ENCODE measurements at places on chromosomes 2 and 18.

GRCh38 chr2:98489971-98490962, 45.6 kb downstream of the INPP4A start:
- DNase-seq, result no peak

DNA sequence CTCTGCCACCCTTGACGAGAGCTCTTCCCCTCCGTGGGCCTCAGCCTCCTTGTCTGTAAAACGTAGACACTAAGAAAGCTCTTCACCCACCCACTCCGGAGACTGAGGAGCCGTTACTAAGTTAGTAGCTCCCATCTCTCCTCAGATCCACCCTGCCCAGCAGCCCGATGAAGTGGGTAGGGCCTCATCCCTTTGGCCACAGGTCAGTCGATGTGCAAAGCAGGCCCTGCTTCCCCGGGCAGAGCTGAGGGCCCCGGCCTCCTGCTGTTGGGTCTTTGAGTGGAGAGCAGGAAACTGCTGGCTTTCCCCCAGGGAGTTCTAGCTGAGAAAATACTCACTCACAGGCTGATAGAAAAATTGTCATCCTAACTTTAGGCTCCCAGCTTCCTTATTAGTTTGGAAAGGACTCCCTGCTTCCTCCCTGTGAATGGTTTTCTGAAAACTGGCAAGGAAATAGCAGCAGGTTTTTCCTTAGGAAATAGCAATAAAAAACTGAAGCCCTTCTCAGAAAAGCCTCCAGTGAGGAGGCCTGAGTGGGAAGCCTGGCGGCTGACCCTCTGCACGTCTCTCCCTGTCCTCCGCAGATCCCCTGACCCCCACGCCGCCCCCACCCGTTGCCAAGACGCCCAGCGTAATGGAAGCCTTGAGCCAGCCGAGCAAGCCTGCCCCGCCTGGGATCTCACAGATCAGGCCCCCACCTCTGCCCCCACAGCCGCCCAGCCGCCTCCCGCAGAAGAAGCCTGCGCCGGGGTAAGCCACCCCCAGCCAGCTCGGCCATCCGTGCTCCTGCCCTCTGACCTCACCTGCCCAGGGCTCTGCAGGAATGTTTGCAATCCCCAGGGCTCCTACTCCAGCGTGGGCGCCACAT, 30.2 kb downstream of the ITGB1BP1 start:
- DNase-seq, result no peak

DNA sequence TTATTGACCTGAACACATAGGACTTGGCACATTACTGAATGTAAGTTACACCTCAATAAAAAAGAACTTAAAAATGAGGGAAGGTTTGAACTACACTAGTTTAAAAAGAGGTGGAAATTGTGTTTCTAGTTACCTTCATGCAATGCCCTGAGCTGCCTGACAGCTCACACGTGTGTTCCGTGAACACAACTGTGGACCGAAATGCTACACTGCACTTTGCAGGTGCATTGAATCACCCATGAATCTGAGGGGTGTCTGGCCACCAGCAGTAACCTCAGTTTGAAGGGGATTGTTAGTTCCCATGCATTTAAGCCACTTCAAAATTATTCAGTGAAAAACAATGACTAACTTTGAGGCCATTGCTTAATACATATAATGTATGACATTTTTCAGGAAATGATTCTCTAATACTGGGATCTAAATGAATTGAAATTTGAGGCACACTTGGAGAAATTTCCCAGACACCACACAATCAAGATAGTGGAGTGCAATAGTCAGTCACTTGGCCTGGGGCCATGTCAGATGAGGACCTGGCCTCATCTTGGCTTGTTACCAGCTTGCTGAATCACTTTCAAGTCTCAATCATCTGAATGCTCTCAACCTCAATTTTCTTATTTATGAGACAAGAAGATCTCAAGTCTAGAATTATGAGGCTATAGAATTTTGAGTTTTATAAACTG, 59.3 kb downstream of the MYL12B start:
- peak; percentile 40 for DNase-seq

DNA sequence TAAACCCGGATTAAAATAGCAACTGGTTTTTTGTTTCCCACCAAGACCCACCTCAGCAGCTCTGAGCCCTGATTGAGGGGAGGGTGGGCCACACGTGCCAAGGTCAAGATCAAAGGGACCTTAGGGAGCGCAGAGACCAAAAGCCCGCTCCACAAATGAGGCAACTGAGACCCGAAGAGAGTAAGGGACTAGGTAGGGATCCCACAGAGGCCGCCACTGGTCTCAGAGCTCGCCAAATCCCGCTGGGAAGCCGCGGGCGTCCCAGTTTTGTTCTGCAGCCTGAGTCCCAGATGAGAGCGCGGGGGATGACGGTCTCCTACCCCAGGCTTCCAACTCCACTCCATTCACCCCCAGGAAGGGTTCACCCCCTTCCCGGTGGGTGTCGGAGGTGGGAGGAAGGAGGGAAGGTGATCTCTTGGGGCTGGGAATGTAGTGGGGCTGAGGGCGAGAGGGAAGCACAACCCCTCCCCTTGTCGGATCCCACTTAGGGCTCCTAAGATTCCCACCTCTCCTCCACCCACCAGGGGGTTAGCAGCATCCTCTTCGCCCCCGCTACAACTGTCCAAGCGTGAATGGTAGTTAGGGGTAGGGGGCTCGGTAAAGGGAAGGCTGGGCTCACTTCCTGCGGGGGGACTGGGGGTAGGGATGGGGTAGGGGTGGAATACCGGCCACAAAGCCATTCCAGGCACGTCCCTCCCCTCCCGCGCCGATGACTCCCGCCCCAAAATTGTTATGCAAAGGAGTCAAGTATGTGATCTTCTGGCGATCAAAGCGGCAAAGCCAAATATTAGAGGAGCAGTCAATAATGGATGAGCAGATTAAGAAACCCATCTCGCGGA, 7.3 kb upstream of the EN1 start:
- no peak for DNase-seq

- no peak for DNase-seq
Observed at GRCh38 chr2:197450465-197450864, 2.9 kb upstream of the COQ10B start.

DNA sequence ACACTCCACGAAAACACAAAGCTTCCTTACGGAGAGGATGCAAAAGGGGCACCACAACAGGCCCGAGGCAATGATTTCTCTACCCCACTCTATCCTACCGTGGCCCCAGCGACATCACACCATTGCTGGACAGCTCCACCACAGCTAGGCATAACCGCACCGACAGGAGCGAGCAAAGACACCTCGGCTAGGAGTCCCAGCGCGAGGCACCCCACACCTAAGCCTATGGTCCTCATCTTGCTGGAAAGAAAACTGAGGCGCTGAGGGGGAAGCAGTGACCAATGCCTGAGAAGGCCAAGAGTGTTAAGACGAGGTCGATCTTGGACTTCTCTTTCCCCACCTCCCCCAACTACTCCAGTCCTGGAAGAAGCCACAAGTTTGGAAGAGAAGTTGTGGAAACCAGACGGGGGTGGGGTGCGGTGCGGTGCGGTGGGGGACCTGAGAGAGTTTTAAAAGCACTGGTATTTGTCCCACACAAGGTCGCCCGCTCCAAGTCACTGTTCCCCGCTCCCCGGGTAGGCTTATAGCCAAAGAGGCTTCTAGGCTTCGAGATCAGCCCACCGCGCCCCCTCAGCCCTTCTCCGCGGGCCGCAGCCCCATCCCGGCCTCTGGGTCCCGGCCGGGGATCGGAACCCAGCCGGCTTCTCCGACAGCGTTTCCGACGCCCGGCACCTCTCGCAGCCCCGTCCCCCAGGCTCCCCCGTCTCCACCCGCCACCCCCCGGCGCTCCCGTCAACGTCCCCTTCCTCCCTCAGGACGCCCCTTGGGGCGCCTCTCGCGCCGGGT, 766 bp downstream of the PDE6D start:
- DNase-seq, result no peak

DNA sequence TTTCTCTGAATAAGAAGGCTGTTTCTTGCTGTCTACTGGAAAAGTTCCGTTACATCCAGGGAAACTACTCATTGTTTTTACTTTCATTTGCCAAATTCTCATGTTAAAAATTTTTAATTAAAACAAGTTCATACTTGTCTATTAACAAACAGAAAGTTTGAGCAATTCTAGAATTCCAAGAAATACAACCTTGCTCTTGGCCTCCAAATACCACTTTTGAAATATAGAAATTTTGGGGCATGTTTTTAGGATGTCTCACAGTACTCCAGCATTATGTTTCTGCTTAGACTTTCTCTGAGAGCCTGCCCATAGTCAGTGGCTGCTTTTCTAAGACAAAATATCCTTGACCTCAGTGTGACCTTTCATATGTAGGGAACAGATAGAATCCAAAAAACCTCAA, 228.7 kb upstream of the RND3 start:
- no peak for DNase-seq

DNA sequence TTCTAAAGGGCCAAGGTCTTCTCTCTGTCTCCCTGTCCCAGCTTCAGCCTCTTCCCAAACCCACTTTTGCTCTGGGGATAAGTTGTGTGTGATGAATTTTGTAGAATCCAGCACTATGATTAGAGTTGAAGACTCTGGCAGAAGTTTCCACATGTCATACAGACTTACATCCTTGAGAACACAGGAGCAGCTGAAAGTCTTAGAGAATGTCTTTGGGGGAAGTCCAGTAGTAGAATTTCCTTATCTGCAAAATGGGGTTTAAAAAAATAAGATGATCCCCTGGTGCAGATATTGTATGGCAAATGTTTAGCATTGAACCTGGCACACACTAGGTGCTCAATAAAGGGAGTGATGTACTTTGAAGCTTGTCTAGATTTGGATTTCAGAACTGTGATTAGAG, 65.2 kb downstream of the TMEM247 start:
- no peak for DNase-seq

GRCh38 chr2:23027396-23027795, 357.6 kb upstream of the KLHL29 start:
- DNase-seq, result no peak

DNA sequence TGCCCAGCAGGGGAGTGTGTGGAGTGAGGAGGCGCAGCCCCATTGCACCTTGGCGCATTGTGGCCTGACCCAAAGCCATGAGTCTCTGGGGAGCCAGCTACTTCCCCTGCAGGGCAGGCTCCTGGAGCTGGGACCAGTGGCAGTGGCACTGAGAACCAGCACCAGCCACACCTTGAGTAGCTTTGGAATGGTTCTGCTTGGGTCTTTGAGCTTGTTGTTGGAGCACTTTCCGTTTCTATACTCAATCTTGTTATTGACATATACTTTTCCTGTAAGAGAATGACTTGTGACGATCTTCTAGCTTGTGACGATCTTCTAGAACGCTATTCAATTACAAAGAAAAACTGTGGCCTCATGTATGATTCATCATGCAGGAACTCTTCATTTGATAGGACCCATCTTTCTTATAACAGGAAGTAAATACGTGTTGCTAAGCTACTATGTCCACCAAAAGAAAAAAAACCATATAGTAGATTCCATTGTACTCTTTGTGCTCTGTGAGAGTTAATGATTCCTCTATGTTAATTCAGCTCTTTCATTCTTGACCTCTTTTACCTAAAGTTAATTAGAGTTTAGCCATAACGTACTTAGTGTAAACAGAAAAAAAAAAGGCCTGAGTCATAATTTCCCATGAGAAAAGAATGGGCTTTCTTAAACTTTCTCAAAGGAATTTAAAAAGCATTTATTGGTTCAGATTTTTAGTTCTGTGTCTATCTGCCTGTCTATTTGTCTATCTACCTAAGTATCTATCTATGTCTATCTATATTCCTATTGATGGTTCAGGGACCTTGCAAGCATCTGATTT, 113.1 kb downstream of the GATA6 start:
- DNase-seq, result peak; percentile 18

DNA sequence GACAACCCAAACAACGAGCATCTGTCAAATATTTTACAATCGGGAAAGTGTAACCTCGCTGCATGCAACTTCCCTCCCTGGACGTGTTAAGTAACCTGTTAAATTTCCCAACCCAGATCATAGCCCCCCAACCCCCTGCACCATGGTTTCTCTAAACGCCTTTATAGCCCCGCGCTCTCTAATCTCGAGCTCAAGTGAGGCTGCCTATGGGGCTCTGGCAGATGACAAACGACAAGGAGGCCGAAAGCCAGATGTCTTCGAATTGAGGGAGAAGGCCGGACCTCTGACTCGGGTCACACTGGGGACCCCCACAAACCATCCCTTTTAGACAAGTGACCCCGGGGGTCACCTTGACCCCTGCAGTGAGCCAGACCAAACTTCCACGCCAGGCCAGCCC, 526 bp downstream of the COX7A2L start:
- DNase-seq, result no peak

- DNase-seq, result no peak
Observed at GRCh38 chr2:24797644-24798043, 4.4 kb downstream of the CENPO start.

GRCh38 chr2:37412231-37412630, 67.8 kb downstream of the QPCT start:
- DNase-seq, result no peak

DNA sequence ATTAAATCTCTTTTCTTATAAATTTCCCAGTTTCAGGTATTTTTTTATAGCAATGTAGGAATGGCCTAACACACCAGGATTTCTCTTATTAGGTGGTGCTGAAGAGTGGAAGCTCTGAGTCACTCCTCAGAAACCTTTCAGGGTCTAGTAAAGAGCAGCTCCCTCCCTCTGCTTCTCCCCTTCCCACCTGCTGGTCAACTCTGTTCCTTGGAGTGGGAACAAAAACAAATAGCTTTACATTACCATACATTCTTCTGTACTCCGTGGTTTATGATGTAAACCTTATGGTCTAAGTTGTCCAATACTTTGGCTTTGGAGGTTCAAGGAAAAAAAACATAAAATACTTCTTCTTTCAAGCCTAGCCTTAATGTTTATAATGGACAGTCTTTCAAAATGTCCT, 2.7 kb upstream of the IL1R1 start:
- no peak for DNase-seq

GRCh38 chr2:70936165-70936978, 672 bp downstream of the ATP6V1B1 start:
- DNase-seq, result no peak

DNA sequence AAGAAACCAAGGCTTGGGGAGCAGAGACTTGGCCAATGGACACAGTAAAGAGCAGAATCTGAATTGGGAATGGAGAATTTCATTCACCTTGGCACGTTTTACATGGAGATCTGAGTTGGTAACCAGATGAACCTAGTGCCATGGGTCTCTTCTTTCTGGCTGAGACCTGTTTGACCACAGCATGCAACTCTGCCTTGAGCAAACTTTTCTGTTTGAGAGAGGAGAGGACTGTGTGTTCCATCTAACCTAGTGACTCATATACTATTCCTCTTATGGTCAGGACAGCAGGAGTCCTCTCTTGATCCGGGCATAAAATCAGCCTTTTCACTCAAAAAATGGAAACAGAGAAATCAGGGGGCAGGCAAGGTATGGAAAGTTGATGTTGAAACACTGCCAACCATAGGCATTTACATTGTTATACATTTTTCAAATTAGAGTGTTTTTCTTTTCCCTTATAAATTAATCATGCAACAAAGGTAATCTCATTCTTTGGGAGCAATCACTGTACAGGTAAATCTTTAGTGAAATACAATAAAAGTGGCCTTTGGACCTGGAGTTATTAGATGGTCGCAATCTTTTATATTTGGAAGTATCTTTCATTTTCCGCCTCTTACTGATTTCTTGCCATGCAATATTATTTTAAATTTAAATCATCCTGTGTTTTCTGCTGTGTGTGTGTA, 86.7 kb downstream of the NRP2 start:
- DNase-seq, result no peak

- no peak for DNase-seq
Observed at GRCh38 chr2:240888130-240888889, 7.6 kb downstream of the MAB21L4 start.

- no peak for DNase-seq
Observed at GRCh38 chr2:108377815-108378630, at the start of gene SULT1C4. TSS of gene SULT1C4 (plus strand) at chr2:108377954. CDS start at chr2:108378338, 384 bp downstream.

Measured in T1000 (cell line).